AG10803 (cell line): ENCODE measurements at places on chromosomes 7 and 10.

GRCh38 chr10:62640411-62640810 lies 164.1 kb upstream of the ADO start:
- peak; percentile 15 for DNase-seq

DNA sequence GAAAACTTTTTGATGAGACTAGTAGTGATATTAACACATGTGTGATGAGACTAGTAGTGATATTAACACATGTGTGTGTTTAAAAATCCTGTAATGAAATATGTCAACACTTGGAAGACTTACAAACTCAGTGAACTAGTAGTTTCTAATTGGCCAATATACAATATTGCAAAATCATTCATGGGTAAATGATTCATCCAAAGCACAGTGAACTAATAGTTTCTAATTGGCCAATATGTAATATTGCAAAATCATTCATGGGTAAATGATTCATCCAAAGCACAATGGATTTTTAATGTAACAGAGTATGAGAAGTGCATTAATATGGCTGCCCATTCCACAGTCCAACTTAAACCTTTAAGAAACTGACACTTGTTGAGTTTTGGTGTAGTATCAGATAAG lies 77.8 kb downstream of the ATAD1 start:
- peak; percentile 89 for DNase-seq

DNA sequence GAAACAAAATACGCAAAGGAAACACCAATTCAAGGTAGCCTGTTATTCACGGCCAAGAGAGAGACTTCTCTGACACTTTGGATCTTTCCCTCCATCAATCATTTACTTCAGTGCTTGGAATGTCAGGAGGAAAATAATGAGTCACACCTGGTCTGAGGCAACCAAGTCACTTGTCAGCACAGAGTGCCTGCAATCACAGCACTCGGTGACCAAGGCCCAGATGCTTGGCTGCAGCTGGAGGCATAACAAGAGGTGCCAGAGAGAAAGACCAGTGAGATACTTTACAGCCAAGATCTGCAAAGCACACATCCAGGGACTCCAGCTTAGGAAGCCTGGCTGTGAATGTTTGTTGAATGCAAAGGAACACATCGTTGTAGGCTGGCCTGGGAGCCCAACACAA lies 33.9 kb downstream of the ASB13 start:
- DNase-seq: peak; percentile 47

DNA sequence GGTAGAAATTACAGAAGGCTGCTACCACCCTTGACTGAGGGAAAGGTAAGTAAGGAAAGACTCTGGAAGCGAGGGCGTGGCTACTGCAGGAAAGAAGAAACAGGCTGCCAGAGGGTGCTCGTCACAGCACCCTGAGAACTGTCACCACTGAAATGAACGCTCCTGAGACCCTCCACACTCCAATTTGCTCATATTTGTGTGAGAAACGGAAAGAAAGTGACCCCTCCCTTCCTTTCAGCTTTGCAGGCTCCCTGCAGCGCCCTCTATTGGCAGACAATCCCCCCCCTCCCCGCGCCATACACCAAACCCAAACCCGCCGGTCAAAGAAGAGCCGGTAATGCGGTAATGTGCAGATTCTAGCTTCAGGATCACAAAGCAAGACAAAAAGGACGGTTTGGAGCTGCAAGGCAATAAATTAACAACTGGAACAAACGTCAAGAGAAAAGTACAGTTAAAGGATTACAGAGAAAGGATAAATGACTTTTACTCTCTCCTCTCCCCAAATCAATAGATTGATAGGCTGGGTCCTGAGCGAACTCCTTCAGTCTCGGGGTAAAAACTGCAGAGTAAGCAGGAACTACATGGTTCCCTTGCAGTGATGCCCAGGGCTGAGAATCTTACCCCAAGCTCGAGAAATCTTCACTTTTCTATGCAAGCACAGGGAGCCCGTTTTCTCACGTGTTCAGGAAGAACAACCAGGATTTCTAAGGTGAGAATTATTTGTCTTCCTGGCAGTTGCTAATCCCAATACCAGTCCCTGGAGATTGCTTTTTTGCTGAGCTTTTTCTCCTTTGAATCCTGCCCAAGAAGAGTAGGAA lies 47.6 kb downstream of the STEAP1B start:
- DNase-seq: peak; percentile 19

GRCh38 chr10:132201111-132201969 lies 14.6 kb downstream of the DPYSL4 start:
- no peak for DNase-seq

GRCh38 chr10:3119796-3120459 lies 52.6 kb downstream of the PFKP start:
- peak; percentile 40 for DNase-seq

GRCh38 chr7:94698275-94698674 lies 42.3 kb upstream of the SGCE start:
- DNase-seq: peak; percentile 80

DNA sequence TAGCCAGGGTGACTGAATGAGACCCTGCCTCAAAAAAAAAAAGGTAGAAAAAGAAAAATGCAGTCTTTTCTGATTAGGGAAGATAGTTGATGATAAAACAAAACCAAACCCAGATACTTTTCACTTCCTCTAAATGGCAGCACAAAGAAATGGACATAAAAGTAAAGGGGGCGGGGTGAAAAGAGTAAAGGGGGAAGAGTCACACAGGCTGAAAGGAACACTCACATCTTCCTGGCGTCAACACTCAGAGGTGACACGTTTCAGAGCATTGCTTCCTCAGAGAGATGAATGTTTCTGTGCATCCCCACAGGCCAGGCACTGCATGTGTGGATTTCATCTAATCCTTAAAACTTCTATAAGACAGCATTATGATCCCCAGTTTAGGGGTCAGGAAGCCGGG lies 81.2 kb downstream of the HIPK2 start:
- DNase-seq: no peak

- DNase-seq: no peak
Observed at GRCh38 chr7:82404094-82404493, 39.5 kb downstream of the CACNA2D1 start.

GRCh38 chr10:31605861-31606525 lies 287.0 kb downstream of the ZEB1 start:
- DNase-seq: no peak

GRCh38 chr7:145269418-145270161 lies 433.7 kb upstream of the TPK1 start:
- no peak for DNase-seq

DNA sequence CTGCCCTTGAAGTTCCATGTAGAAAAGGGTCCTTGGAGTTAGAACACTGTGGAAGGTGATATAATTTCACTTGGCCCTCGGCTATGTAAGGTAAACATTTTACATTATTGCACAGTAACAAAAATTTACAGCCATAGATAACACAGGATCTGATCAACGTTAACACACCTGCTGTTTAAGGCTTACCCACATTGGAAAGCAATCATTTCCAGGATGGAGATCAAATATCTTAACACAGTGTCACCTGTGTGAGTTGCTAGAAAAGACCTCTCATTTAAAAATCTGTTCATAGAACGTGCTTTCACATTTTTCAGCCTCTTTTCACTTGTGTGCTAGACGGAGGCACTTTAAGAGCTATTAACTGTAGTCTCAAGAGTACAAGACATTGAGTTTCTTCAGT lies 1.9 kb downstream of the TMEM229A start:
- DNase-seq: no peak

GRCh38 chr10:27723436-27723835 lies 22.2 kb downstream of the MKX start:
- peak; percentile 100 for DNase-seq

DNA sequence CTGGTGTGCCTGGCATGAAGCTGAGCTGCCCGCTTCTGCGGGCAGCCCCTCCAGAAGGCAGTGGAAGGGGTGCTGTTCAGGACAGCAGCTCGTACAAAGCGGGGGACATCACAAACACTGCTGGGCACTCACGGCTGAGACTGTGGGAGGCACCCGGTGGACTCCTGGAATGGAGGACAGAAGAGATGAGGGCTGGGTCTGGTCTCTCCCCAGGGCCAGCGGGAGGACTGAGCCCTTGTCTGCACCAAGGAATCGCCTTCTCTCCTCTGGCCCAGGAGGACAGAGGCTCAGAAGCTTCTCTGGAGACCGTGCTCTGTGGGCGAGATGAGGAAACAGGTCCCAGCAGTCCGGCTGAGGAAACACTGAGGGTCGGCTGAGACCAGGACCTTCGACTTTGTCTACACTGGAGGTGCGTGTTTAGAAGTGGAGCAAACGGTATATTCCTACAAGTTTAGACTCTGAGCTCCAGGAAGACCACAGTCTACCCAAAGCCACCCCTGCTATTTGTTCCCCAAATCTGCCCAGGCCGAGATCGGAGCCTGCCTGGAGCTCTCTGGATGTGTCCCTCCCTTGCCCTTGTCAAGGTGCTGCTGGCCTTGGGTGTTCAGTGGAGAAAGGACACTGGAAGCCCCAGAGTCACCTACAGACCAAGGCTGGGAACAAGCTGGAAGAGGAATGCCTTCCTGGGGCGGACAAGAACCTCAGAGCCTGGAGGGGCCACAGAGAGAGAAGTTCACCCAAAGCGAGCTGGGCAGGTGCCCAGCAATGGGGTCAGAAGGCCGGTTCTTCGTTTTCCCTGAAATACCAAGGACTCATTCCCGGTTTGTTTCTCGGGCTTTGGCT lies 12.9 kb upstream of the INPP5A start:
- DNase-seq: no peak

DNA sequence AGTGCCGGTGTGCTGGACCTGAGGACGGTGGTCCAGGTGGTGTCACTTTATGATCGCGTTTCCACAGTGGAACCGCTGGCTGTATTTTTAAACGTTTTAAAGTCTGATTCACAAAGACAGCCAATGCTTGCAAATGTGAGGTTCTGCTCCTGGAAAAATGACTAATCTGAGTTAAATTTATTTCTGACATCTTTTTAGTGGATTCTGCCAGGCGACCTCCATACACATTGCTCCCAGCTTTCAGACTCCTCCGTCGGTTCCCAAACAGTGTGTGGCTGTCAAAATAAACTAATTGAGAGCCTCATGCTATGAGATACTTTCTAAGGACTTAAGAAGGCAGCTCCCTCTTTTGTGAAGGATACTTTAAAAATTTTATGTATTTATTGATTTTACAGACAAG lies 12.7 kb upstream of the TTYH3 start:
- DNase-seq: peak; percentile 61

DNA sequence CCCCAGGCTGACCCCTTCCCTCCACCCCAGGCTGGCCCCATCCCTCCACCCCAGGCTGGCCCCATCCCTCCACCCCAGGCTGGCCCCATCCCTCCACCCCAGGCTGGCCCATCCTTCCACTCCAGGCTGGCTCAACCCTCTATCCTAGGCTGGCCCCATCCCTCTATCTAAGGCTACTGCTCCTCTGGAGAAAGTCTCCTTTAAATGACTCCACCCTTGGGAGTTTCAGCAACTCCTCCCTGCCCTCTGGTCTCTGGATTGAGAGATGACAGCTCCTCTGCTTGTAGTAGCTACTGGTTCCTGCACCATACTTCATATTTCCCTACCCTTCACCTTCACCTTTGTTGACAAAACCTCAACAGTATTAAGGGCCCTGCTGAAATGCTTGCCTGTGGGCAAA lies 8.5 kb downstream of the PRLHR start:
- DNase-seq: no peak

- DNase-seq: peak; percentile 72
Observed at GRCh38 chr7:116380025-116380424, 119.5 kb upstream of the CAV2 start.

GRCh38 chr10:33290321-33291052 lies 44.0 kb downstream of the NRP1 start:
- no peak for DNase-seq

DNA sequence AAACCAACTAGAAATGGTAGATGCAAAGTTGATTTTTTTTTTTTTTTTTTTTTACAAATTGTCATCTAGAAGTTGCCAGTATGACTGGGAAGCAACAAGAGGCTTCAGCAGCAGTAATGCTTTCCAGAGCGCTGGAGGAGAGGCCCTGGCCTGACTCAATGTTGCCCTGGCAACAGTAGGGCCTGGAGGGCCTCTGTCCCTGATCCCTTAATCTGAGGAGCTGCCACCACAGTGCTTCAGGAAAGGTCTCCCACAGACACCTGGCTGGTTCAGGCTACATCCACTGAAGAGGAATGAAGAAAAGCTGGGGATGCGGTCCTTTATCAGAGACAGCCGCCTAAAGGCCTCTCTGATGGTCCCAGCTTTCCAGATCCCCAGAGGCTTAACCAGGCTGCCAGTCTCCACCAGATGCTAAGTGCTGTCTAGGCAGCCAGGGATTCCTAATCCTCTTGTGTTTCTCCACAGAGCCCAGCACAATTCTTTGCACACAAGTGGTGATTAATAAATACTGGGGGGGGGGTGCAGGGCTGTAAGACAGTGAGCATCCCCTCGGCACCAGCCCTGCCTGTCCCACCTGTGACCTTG lies 33.7 kb downstream of the ZNF777 start:
- DNase-seq: peak; percentile 19

- no peak for DNase-seq
Observed at GRCh38 chr7:157436076-157436475, 99.3 kb downstream of the DNAJB6 start.

GRCh38 chr7:10708447-10708846 lies 265.2 kb upstream of the PHF14 start:
- no peak for DNase-seq

DNA sequence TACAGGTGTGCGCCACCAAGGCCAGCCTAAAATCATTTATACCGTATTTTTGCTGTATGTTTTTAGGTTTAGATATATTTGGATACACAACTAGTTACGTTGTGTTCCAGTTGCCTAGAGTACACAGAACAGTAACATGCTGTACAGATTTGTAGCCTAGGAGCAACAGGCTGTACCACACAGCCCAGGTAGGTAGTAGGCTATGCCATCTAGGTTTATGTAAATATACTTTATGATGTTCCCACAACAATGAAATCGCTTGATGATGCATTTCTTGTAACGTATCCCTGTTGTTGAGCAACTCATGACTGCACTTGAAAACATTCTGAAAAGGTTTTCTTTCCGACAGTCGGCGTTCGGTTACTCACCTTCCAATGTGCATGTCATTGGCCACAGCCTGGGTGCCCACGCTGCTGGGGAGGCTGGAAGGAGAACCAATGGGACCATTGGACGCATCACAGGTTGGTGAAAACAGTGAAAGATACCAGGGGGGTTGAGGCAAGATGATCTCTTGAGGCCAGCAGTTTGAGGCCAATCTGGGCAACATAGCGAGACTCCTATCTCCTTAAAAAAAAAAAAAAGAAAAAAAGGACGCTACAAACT lies 7.7 kb downstream of the PNLIP start:
- no peak for DNase-seq

DNA sequence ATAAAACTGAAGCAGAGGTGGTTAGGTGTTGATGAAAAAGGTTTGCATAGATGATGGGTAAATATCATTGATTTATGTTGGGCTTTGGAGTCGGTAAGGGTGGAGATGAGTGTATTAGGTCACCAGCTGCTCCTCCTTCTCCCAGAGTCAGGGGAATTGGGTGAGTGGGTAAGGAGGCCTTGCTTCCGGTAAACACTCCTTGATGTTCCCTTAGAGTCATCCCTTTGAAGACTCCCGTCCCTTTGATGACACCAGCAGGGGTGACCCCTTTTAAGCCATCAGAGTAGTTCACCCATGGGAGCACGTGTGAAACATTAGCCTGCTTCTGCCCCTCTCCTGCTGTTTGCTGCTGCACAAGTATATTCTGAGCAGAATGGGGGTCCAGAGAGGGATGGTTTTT lies 92.2 kb upstream of the DKK1 start:
- DNase-seq: no peak

- no peak for DNase-seq
Observed at GRCh38 chr7:43590862-43591557, 8.1 kb downstream of the STK17A start.

GRCh38 chr7:28979776-28980175 lies 21.6 kb upstream of the TRIL start:
- DNase-seq: no peak
